ENCODE measurements at places on chromosomes 7 and 10. TPM values are rescaled to one million over a fixed set of nuclear protein-coding genes. Genes with fewer than 3 reads are reported as not detected.

- DNase-seq = no peak
Observed at GRCh38 chr7:115132096-115132495, 210.2 kb downstream of the MDFIC start.

Gene PNLIPRP1
- total RNA-seq = not detected

Gene ADCYAP1R1
- total RNA-seq = 0.17 TPM

Gene TSPAN12
- total RNA-seq = 13.3 TPM

Gene PRKCQ
- 6.3 TPM for total RNA-seq

GRCh38 chr7:72538147-72538546, 126.0 kb upstream of the CALN1 start:
- no peak for DNase-seq

DNA sequence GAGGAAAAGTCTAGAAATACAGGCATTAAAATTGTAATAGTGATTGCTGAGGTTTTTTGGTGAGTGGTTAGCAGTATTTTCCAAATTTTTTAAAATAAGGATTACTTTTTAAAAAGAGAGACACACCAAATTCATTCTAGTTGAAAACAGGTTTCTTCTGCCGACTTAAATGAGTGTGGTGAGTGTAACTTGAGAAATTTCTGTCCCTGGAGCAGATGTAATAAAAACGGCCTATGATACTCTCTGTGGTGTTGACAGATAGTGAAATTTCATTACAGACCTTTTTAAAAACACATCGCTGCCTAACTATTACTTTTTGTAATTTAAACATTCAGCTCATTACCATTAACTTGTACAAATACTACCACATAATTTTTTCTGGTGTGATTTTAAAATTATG, 90.1 kb downstream of the CYP51A1 start:
- no peak for DNase-seq

DNA sequence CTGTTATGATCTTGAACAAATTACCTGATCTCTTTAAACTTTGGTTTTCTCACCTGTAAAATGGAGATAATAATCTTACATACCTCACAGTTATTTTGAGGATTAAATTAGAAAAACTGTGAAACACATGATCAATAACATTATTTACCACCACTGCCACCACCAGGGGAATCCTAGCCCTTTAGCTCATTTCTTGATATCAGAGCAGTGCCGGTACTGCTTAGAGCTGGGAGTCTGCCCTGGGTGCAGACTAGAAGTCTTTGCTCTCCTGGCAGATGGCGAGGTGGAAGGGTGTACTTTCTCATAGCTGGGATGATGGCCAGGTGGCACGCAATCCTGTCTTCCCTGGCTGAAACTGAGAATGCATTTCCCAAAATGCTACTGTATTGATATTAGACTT, 12.7 kb upstream of the EFCAB10 start:
- DNase-seq = no peak

- no peak for DNase-seq
Observed at GRCh38 chr10:22379059-22379458, 33.8 kb downstream of the SPAG6 start.

DNA sequence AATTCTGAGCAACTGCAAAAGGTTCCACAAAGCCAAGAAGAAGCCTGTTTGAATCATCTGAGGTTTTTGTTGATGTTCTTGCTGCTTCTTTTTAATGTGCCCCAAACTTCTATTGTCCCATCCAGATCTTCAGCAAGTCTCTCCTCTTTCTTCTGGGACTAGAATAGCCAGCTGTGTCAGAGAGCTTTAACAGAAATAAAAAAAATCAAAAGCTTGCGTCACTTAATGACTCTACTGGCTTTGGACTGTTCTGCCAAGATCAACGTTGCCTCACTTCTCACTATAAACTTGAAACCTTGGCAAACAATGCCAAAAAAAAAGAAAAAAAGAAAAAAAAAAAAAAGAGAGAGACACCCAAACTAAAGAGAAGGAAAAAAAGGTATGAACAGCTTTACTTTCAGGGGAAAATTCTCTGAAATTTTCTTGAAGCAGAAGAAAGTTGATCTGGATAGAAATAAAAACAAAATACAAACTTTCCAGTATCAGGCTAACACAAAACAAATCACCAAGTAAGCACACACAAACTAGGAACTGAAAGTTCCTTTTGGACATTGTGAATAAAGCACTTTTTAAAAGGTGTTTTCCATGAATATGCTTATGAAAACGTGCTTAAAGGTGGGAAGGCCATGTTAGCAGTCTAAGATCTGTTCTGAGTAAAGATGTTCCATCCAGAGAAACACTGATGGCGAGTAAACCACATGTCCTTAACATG, 14.8 kb downstream of the USP54 start:
- DNase-seq = peak; percentile 65

DNA sequence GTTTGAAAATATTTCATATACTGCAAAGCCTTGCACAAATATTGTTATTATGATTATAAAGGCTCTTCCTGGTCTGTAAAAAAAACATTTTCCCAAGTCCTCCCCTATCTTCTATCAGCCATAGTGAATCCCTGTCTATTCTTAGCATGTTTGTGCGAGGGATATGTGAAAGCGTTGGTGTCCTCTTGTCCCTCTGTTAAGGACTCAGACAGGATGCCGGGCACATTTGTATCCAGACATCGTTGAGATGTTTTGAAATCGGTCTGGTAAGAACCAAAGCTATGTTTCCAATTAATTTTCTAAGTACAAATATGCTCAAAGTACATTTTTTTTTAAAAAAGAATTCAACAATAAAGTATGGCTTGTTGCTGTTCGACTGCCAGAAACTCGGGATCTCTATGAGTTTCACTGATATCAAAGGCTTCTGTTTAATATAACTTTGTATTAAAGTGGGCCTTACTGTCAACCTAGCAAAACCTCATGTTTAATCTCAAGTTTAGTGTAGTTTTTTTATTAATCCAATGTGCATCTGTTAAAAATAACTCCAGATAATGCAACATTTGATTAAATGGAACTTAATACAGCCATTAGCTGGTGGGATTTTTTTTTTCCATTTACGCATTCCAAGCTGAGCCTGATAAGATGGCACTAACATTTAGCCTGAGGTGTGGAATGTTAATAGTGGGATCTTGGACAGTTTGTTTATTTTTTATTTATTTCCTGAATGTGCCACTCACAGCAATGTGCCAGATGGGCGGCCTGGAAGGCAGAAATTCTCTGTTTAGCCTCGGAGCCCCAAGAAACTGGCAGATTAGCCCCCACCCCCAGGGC, 754.3 kb downstream of the LRMDA start:
- no peak for DNase-seq

DNA sequence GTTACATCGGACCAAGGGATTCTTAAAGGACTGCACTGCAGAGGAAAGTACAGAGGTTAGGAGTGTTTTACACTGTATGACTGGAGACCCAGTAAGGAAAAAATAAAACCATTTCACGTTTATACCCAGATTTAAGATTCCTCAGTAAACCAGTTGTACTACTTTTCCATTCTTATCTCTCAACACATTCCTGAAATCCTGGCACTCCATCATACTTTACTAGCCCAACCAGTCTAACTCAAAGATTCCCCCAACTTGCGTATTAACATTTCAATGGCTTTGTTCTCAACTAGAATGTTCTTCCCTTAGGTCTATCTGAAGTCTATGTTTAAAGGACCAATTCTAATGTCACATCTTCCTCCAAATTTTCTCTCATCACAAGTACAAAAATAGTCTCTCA, 8.0 kb downstream of the CCDC186 start:
- no peak for DNase-seq

Gene AGBL3
- not detected for total RNA-seq
